HAP-1 (cell line): ENCODE measurements at places on chromosomes 7 and 10.

- no peak for DNase-seq
These were observed 4.6 kb downstream of the DUSP5 start for GRCh38 chr10:110502072-110502845.

DNA sequence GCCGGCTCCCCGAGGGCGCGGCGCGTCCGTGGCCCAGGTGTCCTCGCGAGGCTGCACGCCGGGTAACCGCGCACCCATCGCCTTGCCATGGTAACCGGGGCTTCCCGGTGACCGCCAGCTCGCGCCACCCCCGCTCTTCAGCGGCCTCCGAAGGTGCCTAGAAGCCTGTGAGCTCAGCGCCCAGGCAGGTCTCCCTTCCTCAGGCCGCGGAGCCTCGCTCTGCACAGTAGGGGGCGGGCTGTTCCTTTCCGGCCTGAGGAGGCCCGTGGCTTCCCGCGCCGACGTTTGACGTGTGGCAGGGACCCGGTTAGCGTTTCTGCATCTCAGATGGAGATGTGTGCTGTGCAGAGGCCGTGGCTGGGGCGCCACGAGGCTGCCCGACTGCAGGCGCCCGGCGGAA is 117.1 kb downstream of the DYNC2I1 start:
- DNase-seq, result no peak

- DNase-seq, result peak; percentile 89
These were observed 1.7 kb downstream of the CACNA2D1 start for GRCh38 chr7:82441669-82442478.

- no peak for DNase-seq
These were observed 8.4 kb downstream of the C10orf105 start for GRCh38 chr10:71711052-71711623.

- no peak for DNase-seq
These were observed 312.4 kb upstream of the DGKB start for GRCh38 chr7:15214976-15215375.

DNA sequence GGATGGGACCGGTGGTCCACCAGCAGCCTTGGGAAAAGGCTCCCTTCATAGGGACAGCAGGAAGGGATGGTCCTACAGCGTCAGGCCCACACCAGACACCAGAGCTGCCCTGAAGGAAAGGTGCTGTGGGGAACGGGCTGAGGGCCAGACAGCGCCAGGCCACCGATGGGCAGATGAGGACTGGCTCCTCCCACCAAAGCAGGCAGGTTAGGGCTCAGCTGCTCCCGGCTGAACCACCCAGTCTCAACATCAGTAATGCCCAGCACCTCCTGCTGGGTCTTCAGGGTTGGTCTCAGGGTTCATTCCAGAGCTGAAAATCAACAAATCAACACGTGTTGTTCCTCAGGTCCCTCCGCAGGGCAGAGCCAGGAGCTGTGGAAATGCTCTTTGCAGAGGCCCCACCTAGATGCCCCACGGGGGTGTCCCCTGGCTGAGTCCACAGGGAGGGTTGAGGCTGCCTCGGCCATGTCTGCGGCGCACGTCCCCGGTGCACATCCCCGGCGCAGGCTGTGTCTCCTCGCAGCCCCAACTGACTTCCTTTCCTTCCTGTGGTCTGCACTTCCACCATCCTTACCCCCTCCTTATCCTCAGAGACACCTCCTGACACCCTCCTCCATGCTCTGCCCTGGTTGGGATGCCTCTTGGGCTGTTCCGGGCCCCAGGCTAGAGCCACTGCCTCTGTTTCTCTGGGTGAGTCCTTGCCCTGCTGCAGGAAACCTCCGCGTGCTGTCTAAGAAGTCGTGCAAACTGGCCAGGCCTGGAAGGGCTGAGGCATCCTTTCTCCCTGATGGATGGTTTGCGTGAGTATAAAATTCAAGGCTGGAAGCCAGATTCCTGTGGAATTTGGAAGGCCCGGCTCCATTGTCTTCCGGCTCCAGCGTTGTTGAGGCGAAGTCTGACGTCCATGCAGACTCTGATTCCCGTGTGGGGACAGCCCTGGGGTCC is 32.8 kb upstream of the CFAP46 start:
- no peak for DNase-seq

- DNase-seq, result peak; percentile 51
These were observed 790 bp downstream of the ADAM22 start for GRCh38 chr7:87934699-87935383.

- DNase-seq, result peak; percentile 38
These were observed 9.0 kb upstream of the WIPF3 start for GRCh38 chr7:29797112-29797944.

- DNase-seq, result no peak
These were observed 76.4 kb downstream of the MAP3K8 start for GRCh38 chr10:30510184-30510931.

DNA sequence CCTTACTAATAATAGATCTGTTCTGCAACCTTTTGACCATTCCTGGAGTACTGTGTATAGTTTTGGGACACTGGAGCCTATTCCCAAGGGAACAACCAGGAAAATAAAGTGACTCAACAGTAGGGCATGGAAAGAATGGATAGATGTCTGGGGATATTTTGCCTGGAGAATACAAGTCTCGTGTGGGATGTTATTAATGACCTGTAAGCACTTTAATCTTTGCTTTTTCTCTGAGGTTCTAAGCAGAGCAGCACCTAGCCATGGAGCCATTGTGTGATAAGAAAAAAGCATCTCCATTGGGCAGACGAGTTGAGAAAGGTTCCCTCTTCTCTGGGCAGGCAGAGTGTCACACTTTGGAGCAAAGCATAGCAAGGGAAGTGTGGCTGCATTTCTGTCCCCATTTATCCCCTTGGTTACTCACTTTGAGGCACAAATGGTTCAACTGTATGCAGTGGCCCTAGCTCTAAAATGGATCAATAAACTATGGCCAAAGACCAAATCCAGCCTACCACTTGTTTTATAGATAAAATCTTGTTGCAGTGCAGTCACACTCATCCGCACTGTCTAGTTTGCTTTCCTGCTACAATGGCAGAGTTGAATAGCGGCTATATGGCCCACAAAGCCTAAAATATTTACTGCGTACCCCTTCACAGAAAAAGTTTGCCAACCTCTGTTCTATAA is 21.0 kb upstream of the CCDC71L start:
- DNase-seq, result no peak

GRCh38 chr10:36148207-36148606 is 506.1 kb upstream of the FZD8 start:
- no peak for DNase-seq

DNA sequence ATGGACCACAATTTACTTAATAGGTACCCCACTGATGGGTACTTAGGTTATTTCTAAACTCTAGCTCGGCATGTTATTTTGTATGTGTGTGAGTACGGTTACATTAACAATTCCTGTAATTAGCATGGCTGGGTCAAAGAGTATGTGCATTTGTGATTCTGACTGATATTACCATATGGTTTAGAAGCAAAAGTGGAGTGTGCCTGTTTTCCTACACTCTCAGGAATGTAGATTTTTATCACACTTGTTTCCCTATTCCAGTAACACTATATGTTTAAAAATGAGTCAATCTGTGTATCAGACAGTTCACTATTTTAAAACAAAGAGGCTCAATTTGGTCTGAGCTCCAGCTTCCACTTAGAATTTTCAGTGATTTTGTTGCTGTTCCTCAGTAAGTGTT is 44.6 kb upstream of the GSDME start:
- DNase-seq, result no peak

DNA sequence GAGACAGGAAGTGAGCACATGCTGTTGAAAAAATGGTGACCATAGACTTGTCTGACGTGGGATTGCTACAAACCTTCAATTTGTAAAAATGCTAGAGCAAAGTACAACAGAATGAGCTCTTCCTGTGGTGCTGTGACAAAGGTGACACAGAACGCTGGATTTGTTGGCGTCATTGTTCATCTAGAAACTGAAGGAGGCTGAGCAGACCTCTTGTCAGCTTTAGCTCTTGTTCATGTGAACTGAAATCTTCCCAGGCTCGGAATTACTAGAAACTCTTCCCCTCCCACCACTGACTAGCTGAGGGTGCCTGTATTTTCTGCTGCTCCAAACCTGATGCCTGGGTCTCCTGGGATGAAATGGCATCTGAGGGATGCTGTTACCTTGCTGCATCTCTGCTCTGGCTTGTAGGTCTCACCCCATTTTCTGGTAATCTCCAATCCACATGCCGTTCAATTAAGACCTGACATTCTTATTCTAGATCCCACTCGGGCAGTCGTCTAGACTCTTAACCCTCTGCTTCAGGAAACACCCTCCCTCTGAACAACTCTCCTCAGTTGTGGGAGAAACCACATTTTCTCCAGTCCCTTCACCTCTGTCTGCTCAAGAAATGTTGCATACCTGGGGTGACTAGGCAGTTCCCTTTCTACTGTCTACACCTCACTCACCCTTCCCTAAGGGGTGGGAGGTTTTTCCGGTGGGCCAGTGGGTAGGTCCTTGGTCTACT is 349.3 kb downstream of the CXCL12 start:
- DNase-seq, result no peak

GRCh38 chr7:36261019-36261754 is 108.1 kb downstream of the EEPD1 start:
- DNase-seq, result no peak

- DNase-seq, result no peak
These were observed 46.6 kb downstream of the MINPP1 start for GRCh38 chr10:87551326-87551725.

DNA sequence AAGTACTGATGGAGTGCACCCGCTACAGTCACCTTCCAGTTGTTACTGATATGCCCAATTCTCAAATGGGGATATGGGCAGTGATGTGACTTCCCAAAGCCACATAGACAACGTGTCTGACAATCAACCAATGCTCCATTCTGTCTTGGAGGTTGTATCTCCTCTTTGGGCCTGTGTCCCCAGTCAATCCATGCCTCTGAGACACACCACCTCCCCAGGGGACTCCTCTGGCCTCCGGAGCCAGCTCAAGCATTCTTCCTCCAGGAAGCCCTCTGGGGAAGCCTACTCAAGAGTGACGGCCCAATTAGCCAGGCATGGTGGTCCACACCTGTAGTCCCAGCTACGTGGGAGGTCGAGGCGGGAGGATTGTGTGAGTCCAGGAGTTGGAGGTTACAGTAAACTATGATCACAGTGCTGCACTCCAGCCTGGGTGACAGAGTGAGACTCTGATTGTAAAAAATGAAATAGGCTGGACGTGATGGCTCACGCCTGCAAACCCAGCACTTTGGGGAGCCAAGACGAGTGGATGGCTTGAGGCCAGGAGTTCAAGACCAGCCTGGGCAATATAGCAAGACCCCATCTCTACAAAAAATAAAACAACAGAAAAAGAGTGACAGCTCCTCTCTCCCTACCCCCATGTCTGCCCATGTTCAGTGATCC is 99.5 kb upstream of the TNRC18 start:
- DNase-seq, result no peak

DNA sequence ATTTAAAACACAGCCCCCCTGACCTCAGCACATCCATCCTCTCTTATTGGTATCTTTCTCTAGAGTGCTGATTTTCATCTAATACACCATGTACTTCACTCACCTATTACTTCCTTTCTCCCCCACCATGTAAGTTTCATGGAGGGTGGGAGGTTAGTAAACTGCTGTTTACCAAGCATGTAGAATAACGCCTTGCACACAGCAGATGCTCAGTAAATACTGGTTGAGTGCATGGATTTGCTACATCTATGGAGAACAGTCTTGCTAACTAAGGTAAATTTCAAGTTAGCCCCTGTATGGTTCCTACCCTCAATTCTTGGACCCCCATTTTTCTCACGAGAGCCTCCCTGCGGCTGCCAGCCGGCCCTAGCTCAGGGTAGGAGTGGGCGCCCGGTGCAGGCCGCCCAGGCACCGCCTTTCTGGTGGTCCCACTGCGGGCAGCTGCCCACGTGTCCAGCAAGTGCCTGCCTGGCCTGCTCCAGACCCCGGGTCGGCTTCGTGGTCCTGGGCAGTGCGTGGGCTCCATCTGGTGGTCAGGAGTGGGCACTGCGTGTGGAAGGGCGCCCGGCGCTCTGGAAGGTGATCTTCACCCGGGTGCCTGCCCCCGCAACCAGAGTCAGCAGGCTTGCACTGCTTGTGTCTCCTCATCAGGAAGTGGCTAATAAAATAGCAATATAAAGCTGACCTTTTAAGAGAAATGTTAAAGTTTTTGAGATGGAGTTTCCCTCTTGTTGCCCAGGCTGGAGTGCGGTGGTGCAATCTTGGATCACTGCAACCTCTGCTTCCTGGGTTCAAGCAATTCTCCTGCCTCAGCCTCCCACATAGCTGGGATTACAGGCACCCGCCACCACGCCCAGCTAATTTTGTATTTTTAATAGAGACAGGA is 63.4 kb upstream of the DNAJB6 start:
- DNase-seq, result peak; percentile 41

DNA sequence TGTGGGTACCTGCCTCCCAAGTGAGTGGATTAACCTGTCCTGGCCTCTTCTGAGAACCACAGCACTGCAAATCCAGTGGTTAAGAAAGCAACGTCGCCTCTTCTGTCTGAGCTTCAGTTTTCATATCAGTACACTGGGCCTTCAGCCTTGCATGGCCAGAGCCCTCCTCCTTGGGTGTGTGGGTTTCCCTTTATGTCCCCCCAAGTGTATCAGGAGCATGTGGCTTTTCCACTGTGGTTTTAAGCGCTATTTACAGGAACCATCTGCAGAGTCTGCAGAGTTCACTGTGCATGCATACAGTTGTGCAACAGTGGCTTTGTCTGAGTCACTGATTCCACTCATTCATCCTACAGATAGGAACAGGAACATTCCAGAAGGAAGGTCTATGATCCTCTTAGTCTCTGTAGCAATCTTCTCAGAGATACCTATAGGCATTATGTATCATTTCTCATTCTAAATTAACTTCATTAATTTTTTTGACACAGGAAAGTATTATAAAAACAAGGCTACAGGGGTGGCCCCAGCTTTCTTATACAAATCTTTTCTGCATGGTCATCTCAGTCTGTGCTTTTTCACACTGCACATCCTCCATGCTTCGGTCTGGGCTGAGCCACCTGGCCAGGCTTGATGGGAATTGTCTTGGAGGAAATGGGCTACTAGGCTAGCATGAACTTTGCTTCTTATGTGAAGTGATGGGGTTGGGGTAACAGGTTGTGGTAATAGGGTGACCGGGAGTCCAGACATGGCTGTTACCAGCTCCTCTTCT is 17.1 kb downstream of the MBL2 start:
- no peak for DNase-seq

- peak; percentile 24 for DNase-seq
These were observed 27.4 kb upstream of the GDI2 start for GRCh38 chr10:5840314-5841307.

- DNase-seq, result no peak
These were observed 35.4 kb downstream of the PRR15 start for GRCh38 chr7:29599026-29599425.

DNA sequence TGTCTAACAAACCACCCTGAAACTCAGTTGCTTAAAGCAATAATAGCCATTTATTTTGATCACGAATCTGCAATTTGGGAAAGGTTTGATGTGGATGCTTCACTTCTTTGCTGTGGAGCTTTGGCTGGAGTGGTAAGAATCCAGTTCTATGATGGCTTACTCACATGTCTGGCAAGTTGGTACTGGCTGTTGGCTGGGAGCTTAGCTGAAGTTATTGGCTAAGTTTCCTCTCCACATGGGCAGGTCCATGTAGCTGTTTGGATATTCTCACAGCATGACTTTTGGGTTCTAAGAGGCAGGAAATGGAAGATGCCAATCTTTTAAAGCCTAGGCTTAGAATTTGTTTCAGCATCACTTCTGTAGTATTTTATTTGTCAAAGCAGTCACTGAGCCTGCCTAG is 277.6 kb upstream of the NRP1 start:
- no peak for DNase-seq

GRCh38 chr10:122323189-122323588 is 51.3 kb upstream of the PLEKHA1 start:
- no peak for DNase-seq

- no peak for DNase-seq
These were observed 269.6 kb downstream of the ELFN1 start for GRCh38 chr7:1939434-1940401.

GRCh38 chr7:92988051-92988450 is 129.7 kb downstream of the SAMD9 start:
- no peak for DNase-seq
